ENCODE measurements at places on chromosomes 1 and 21.

DNA sequence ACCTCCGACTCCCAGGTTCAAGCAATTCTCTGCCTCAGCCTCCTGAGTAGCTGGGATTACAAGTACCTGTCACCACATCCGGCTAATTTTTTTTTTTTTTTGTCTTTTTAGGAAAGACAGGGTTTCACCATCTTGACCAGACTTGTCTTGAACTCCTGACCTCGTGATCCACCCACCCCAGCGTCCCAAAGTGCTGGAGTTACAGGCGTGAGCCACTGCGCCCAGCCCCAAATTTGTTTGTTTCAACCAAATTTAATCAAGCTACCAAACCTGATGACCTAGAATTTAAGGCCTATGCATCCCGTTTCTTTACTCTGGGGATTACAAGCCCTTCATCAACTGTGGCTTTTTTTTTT lies 58.3 kb upstream of the TBX15 start:
- no peak for DNase-seq

DNA sequence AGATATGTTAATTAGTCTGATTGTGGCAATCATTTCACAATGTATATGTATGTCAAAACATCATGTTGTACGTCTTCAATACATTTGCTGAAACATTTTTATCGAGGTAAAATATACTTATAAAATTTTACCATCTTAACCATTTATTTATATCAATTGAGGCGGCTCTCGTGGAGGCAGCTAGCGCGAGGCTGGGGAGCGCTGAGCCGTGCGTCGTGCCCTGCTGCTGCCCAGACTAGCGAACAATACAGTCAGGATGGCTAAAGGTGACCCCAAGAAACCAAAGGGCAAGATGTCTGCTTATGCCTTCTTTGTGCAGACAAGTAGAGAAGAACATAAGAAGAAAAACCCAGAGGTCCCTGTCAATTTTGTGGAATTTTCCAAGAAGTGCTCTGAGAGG lies 202.5 kb upstream of the PBX1 start:
- DNase-seq = no peak

DNA sequence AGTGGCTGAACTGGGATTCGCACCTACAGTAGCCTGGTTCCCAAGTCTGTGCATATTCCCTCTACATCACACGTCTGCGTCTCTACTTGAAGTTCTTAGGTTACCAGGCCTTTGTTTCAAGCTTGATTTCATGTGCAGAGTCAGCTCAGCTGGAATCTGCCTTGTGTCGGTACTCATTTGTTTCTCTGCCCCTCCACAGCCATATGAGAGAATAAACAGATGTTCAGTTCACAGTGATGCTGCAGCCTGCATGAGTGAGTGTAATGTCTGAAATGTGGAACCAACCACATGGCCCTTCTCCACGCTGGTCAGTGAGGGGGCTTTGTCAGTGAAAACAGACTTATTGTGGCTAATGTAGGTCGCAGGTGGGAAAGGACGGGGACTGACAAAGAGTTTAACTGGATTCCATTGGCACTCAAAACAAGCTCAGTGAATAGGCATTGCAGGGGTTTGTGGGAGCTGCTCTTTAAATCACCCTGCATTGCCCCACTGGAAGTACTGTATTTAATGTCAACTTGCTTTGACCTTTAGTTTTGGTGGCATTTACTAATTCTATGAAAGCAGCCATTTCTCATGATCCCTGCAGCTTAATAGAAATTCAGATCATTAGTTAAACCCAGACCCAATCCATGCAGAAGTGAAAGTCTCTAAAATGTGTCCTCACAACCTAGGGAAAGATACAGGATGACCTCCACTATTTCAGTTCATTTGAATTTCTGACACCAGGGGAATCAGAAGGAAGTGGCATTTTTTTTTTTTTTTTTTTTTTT lies 136.4 kb upstream of the FAM78B start:
- no peak for DNase-seq

- DNase-seq = no peak
These were observed 246.1 kb downstream of the FMN2 start for GRCh38 chr1:240337781-240338180.

GRCh38 chr1:6440198-6441126 lies 15.9 kb downstream of the ESPN start:
- DNase-seq = peak; percentile 57

DNA sequence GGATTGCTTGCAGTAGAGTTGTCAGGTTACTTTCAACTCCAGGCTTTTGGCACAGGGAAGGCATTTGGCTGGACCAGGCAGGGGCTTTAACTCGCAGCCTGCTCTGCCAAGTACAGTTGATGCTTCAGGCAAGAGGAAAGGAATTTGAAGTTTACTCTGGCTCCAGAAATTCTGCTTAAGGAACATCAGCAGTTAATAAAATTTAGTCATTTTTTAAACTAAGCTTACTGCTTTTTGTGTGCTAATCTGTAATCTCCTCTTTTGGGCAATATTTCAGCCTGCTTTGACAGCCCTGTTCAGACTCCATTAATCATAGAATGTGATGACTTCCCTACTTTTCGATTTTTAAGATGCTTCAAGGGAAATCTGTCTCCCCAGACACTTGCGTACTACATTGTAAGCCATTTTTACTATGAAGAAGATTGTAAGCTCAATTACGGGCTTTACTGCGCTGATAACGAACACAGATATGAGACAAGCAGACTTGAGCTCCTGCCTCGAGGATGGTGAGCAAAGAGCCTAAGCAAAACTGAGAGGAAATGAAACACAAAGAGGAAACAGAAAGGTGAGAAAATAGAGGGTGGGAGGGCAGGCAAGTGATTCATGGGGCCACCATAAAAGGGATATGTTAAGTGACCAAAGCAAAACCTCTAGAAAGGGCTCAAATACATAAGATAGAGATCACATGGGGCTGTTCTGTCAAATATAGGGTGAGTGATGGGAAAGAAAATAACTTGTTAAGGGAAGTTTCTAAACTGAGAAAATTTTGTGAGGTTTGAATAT lies 76.6 kb upstream of the VAV3 start:
- DNase-seq = no peak

- DNase-seq = no peak
These were observed 61.3 kb downstream of the SLC66A1 start for GRCh38 chr1:19373211-19374082.

GRCh38 chr1:181179987-181180365 lies 91.5 kb downstream of the IER5 start:
- DNase-seq = peak; percentile 29

GRCh38 chr21:33199516-33200217 lies 30.1 kb upstream of the IFNAR2 start:
- peak; percentile 69 for DNase-seq

Measured in stimulated activated CD4-positive, alpha-beta T cell treated with anti-CD3 and anti-CD28 coated beads, TNF-alpha, amount 100 ng/mL, for 48 hours (primary cell).